ENCODE measurements at places on chromosomes 11 and 22.

GRCh38 chr11:134393638-134394037 lies 18.4 kb downstream of the B3GAT1 start:
- DNase-seq, result peak; percentile 74

DNA sequence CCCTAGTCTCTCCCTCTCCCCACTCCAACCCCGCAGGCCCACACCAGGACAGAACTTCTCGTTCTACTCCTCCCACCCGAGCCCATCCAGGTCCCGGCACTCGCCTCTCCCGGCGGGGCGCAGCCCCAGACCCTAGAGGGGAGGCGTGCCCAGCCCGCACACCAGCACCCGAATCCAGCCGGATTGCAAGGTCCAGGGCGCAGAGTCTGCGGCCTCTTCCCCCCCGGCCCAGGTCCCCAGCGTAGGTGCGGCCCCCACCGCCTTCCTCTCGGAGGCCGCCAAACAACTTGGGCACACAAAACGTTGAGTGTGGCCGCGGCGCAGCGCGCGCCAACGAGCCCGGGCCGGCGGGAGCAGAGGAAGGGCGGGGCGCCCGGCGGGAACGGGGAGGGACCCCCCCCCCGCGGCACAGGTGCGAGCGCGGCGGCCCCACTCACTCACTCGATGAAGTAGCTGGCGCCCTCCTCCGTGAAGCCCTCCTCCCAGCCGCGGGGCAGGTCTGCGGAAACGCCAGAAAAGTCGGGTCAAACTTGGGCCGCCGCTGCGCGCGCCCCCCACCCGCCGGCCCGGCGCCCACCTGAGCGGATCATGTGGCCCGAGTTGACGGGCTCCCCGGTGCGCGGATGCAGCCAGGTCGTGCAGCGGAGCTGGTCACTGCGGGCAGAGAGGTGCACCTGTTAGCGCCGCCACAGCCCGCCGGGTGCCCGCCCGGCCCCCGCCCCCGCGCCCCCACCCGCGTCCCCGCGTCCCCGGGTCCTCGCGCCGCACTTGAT lies 480 bp downstream of the PLEKHA7 start:
- peak; percentile 81 for DNase-seq

DNA sequence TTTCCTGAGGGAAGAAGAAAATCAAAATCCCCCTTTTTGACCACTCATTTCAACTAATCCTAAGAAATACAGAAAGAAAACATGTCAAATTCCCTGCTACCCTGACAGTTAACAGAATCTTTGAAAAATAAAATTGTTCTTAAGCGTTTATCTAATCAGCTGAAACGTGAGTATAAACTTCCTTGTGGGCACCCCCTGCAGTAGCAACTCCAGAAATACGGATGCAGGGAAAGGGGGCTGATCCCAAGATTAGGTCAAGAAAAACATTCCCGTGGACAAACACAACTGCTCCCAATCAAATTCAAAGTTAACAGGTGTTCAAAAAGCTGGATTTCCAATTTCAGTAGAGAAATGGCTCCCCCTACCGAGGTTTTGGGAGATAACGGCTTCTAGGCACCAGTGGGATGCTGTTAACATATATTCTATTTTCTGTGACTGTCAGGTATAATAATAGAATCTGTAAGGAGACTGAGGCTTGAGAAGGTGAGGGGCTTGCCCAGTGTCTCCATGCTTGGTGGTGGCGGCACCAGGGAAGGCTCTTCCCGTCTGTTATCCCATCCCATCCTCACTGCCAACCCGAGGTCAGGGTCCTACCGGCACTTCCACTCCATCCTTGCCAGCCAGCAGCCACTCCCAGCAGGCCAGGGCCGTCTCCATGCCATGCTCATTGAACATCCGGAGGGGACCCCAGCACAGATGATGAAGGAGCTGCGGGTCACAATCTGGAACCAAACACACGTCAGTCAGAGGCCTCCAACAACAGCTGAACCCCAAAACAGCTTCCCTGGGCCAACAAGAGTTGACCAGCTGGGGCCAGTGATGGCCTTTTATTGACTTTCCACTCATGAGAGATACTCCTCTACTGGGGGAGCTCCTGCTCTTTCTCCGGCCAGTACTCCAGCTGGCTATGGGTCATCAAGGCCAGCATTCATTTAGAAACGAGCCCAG lies 32.0 kb upstream of the SERPIND1 start:
- DNase-seq, result peak; percentile 73

- peak; percentile 90 for DNase-seq
Observed at GRCh38 chr22:30196141-30196879, 50.2 kb downstream of the LIF start.

GRCh38 chr22:43832393-43833265 lies 20.5 kb upstream of the EFCAB6 start:
- no peak for DNase-seq

- DNase-seq, result no peak
Observed at GRCh38 chr11:129208863-129209262, 16.7 kb upstream of the ARHGAP32 start.

DNA sequence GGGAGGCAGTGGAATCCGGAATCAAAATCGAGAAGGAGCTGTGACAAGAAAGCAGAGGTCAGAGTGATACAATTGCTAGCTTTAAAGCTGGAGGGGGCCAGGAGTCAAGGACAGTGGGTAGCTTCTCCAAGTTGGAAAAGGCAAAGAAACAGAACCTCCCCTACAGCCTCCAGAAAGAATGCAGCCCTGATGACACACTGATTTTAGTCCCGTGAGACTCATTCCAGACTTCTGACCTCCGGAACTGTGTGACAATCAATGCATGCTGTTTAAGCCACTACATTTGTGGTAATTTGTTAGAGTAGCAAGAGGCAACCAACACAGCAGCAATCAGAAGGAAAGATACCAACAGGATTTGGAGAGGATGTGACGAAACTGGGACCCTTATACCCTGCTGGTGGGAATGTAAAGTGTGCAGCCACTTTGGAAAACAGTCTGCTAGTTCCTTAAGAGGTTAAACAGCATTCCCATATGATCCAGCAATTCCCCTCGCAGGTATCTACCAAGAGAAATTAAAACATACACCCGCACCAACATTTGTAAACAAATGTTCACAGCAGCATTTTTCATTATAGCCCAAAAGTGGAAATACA lies 66.7 kb downstream of the DSCAML1 start:
- no peak for DNase-seq
